SHP77 treated with DMSO at 0.1 percent for 48 hours (cell line): ENCODE measurements at places on chromosomes 1 and 21.

DNA sequence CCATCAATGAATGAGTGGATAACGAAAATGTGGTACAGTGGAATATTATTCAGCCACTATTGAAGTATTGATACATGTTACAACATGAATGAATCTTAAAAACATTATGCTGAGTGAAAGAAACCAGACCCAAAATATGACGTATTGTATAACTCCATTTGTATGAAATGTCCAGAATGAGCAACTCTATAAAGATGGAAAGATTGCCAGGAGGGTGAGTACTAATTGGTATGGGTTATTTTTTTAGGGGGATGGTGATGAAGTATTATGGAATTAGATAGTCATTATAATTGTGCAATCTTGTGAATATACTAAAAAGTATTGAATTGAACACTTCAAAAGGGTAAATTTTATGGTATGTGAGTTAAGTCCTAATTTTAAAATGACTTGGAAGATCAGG, 278.6 kb downstream of the SIPA1L2 start:
- DNase-seq, result no peak

- no peak for DNase-seq
These were observed 61.1 kb downstream of the CD46 start for GRCh38 chr1:207812778-207813511.

GRCh38 chr1:85279458-85280080, 3.1 kb upstream of the BCL10 start:
- no peak for DNase-seq

DNA sequence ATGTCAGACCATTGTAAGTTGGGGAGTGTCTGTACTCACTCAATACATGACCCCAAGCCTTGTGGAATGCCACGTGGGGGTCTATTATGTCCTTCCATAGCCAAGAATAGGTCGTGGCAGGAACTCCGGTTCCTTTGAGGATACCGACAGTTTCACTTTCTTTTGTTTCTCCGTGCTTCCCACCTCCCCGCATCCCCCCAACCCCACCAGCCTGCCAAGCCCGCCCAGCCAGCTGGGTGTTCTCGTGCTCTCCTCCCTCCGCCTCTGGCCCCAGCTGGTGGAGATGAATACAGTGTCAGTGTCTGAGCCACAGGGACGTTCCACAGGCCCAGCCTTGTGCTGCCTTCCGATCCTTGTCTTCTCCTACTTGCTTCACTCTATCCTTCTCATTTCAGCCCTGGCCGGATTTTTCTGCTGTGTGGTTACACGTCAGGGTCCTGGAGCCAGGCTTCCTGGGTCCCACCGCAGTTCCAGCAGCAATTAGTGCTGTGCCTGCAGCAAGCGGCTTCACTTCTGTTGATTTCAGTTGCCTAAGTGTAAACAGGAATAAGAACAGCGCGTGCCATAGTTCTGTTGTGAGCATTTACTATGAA, 4.1 kb upstream of the AGTRAP start:
- no peak for DNase-seq

GRCh38 chr21:39661121-39661520, 48.4 kb downstream of the B3GALT5 start:
- DNase-seq, result no peak

DNA sequence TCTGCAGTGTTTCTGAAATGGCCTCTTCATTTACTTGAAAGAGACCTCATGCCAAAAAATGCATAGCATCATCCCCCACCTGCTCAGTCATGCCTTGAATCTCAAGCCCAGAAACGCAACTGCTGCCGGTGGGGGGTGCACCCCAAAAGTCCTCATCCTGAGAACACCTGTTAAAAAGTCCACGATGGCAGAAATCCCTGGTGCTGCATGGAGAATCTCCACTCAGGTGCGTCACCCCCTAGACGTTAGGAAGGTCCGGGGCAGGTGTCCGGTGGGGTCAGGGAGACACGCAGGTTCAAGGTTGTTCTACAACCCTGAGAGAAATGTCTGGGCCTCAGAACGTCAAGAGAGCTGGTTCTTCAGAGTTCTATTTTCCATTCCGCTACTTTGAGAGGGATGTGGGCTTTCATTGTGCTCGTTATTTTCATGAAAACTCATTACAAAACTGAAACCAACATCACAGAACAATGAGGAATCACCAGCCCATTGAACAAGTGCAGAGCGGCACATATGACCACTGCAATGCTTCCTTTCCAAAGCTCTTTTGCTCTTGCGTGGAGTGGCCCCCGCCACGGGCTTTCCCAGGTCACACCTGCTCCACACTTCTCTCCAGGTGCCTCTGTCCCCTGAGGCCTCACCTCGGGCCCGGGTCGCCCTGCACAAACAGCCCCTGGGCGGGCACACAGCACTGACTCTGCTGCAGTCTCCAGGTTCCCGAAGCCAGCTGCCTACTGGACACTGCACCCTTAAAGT, 201.9 kb downstream of the TOMM20 start:
- no peak for DNase-seq

DNA sequence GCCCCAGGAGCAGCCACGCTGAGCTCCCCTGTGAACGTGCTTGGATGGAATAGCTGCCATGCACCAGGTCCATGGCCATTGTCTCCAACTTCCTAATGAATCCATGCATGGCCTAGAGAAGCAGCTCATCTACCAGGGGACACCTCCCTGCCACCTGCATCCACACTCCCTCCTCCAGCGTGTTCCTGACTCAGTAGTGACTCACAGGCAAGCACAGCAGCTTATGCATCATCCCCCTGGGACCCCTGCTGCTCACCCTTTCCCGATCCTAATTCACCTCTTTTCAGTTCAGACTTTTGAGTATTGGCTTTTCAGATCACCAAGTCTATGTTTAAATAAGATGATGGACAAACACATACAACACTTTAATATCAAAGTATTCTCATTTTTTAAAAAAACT, 39.9 kb upstream of the TADA1 start:
- no peak for DNase-seq

DNA sequence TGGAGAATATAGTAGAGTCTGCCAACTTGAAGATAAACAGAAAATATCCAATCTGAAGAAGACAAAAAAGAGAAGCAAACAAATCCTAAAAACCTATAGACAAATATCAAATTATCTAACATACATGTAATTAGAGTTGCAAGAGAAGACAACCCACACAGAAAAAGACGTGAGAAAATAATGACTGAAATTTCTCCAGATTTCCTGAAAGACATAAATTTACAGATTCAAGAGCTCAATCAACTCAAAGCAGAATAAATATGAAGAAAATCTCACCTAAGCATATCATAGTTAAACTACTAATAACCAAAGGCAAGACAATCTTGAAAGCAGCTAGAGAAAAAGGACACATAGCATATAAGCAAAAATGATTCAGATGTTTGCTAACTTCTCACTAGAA, 261.2 kb upstream of the NFIA start:
- no peak for DNase-seq

DNA sequence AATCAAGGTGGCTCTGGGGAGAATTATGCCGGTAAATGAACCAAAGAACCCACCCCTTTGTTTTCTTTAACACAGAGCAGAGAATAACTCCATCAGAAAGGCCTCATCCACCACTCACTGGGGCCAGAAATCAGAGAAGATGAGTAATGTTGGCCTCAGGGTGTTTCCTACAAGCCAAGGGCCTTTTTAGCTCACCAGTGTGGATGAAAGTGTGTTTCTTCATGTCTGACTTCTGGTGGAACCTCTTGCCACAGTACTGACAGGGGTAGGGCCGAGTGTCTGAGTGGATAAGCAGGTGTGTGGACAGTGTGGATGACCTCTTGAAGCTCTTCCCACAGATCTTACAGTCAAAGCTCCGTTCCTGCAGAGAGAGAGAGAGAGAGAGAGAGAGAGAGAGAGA, 8.3 kb downstream of the GFI1 start:
- DNase-seq, result no peak

DNA sequence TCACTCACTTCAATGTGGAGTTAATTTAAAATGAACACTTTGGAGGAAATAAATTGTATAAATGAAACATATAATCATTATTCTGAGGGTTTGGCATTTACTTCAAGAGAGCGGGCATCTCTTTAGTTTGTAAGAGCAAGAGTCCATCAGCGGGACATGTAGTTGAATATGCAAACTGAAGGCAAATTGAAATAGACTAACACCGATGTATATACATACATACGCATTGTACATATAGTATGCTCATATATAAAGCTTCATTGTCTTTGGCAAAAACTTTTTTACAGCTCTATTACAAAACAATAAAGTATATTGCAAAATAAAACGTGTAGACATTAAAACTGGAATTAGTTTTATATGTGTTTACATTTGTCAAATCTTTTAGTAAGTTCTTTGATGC, 328.9 kb downstream of the LTN1 start:
- DNase-seq, result no peak

- no peak for DNase-seq
These were observed 17.7 kb downstream of the DHCR24 start for GRCh38 chr1:54869173-54869851.
